ENCODE measurements at places on chromosomes 2 and 18.
A peak's percentile ranks its signal among the peaks of the same experiment; 100 is the strongest.

- no peak for DNase-seq
These were observed 5.7 kb downstream of the SLC40A1 start for GRCh38 chr2:189574793-189575475.

GRCh38 chr2:109312902-109313301, 183.9 kb downstream of the SH3RF3 start:
- DNase-seq: no peak

DNA sequence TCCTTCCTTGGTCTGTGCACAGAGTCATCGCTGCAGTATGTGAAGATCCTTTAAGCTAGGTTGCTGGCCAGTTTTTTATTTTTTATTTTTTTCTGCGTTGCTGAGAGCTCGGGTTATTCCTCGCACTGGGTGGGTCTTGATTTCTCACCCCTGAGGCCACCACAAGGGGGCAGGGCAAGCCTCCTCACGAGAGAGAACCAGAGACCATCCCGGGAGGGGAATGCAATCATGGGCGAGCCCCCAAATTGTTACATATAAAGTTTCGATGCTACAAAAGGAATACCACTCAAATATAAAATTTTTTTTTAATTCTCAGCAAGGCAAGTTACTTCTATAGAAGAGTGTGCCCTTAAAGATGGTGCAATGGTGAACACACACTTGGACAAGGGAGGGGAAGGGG, 24.9 kb downstream of the HTR2B start:
- no peak for DNase-seq

GRCh38 chr2:60603533-60604190, 50.2 kb upstream of the BCL11A start:
- DNase-seq: no peak

- peak; percentile 88 for DNase-seq
These were observed 80.9 kb downstream of the PPP1R1C start for GRCh38 chr2:182066400-182067087.

DNA sequence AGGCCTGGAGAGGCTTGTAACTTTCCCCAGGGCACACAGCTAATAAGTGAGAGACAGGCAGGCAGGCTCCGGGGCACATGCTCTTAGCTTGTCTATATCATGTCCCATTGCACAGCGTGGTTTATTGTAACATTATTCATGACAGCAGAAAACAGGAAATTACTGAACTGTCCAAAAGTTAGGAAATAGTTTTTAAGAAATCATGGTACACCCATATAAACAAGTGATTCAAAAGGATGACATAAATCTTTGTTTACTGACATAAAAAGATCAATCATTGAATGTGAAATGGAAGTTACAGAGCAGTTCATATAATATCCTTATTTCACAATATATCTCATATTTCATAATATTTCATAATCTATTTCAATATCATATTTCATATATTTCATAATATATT, 34.3 kb upstream of the TXNDC2 start:
- DNase-seq: no peak

DNA sequence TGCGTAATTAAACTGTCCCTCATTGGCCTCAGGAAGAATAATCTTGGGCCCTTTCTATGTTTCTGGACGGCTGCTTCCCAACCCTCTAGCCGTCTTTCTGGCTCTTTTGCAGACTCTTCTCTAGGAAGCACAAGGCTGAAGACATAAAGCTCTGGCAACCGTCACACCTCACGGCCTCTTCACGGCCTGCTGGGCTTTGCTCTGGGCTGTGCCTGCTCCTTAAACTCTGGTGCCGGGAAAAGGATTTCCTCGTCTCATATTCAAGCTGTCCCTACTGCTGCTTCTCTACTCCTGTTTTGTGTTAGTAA, 36.0 kb upstream of the WIPF1 start:
- DNase-seq: no peak

GRCh38 chr2:86275384-86275799, 62.0 kb downstream of the REEP1 start:
- DNase-seq: no peak

Data from foreskin fibroblast (primary cell).